ENCODE measurements at places on chromosomes 6 and 20.

- DNase-seq = peak; percentile 40
Measured at GRCh38 chr20:24157213-24157612, 168.6 kb upstream of the GGTLC1 start.

- no peak for DNase-seq
Measured at GRCh38 chr6:13327691-13328075, 654 bp downstream of the TBC1D7 start.

DNA sequence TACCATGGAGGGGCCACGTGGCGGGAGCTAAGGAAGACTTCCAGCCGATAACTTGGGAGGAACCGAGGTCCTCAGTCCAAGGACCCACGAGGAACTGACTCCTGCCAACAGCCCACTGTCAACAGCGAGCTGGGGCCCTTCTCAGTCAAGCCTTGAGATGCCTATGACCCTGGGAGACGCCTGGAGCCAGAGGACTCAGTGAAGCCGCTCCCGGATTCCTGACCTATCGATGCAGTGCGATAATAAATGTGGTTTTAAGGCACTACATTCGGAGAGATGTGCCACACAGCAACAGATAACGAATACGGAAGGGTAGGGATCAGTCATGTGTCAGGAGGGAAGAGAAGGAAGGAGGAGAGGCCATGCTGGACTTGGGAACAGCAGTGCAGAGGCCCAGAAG lies 208.5 kb downstream of the NFATC2 start:
- DNase-seq = no peak

- DNase-seq = no peak
Measured at GRCh38 chr6:45664707-45665106, 287.0 kb upstream of the SUPT3H start.

DNA sequence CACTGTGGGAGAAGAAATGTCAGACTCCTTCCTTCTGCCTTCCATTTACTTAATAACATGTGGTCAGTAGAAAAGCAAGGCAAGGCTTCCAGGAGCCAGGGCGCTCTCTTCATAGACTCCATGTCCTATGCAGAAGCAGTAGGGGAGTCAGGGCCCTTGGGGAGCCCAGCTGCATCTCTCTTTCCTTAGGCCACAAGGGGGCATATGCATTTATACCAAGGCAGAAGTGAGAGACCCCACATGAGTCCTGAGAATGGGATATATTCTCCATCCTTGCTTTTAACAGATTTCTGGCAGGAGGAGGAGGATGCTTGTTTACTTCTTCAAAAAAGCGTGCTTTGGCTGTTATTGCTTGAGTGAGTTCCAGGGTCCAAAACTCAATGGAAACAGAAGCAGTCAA lies 198.5 kb downstream of the HIVEP2 start:
- no peak for DNase-seq

GRCh38 chr6:57029213-57029612 lies 17.3 kb upstream of the KIAA1586 start:
- no peak for DNase-seq

GRCh38 chr6:85424981-85425380 lies 24.9 kb upstream of the NT5E start:
- DNase-seq = no peak

GRCh38 chr6:167826896-167827582 lies at the start of gene AFDN:
Gene AFDN, plus strand, starts transcription at chr6:167826911. Its CDS starts 222 bp downstream, at chr6:167827133.
- DNase-seq = no peak

- DNase-seq = no peak
Measured at GRCh38 chr20:33838035-33838864, 27.1 kb downstream of the CHMP4B start.

DNA sequence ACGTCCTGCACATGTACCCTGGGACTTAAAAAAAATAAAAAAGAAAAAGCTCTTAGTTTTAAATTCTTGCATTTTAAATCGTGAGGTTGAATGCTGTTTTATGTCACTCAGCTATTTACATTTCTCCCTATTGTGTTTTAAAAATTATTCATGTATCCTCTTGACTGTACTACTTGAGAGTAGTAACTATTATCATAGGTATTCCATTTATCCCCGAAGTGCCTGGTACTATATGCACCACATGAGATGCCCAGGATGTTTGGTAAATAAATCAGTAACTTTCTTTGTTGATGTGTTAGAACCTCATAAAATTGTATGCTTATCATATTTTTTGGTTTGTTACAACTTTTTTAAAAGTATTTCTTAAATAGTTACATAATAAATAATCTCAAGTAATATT lies 18.4 kb downstream of the MAP3K4 start:
- DNase-seq = no peak

DNA sequence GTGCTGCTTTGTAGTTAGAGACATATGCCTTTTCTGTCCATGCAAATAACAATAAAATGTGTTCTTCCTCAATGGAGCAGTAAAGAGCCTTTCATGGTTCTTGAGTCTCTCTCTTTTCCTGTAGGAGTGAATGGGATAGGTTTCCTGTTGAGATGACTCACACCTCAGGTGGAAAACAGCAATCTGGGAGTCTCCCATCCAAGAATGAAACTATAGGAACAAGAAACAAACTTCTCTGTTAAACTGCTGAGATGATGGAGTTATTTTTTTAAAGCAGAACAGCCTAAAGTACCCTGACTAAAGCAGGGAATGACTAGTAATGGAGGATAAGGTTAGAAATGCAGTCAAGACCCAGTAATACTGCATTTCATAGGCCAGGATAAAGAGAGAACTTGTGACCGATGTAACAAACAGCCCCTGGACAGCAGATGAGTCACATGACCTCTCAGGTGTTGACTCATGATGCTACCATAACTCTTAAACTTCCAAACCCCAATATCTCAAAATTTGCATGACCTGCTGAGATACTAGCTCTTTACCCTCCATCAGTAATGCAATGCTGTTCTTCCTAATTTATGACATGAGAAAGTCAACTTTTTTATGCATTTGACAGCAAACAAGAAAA lies 548.9 kb downstream of the CBLN4 start:
- no peak for DNase-seq

- no peak for DNase-seq
Measured at GRCh38 chr6:17035257-17036064, 66.4 kb upstream of the STMND1 start.

- no peak for DNase-seq
Measured at GRCh38 chr20:63876489-63877036, 11.5 kb downstream of the TPD52L2 start.

DNA sequence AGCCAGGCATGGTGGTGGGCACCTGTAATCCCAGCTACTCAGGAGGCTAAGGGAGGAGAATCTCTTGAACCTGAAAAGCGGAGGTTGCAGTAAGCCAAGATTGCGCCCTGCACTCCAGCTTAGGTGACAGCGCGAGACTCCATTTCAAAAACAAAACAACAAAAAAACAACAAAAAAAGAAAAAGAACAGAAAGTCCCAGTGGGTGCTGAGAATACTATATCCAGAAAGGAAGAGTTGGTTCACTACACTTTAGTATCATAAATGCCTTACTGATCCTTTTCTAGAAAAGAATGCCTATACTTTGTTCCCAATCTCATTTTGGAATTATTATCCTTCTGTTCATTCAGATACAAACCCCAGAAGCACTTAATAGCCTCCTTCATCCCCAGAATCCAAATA lies 20.9 kb upstream of the ADGRG6 start:
- DNase-seq = no peak

DNA sequence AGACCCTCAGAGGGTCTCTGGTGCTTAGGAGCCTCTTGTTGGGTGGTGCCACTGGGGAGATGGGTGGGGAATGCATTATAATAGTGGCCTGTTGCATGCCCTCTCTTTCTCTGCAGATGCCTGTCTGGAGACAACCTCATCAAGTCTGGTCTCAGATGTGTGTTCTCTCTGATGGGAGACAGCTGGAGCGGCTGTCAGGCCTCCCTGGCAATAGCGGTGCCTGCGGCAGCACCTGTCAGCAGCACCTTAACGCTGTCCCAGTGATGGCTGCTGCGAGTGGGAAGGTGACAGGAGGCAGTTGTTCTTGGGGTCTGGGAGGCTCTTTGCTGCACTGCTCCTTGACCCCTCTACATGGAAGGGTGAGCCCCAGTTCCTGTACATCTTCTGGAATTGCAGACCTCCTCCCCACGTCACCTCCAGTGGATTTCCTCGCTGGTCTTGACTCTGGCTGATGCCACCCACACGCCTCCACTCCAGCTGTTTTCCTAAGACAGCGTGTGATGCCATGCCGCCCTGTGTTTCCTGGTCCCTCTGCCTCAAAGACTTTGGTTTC lies 63.3 kb upstream of the BLCAP start:
- DNase-seq = no peak

- peak; percentile 70 for DNase-seq
Measured at GRCh38 chr6:144013486-144013909, 5.4 kb upstream of the PLAGL1 start.

GRCh38 chr20:23641936-23642751 lies 4.4 kb upstream of the CST3 start:
- no peak for DNase-seq

- DNase-seq = no peak
Measured at GRCh38 chr6:169177516-169178166, 76.0 kb downstream of the THBS2 start.

- no peak for DNase-seq
Measured at GRCh38 chr6:142749556-142749955, 195.4 kb downstream of the HIVEP2 start.

- DNase-seq = no peak
Measured at GRCh38 chr6:31053873-31054272, 43.6 kb downstream of the MUC22 start.

GRCh38 chr20:44326391-44327159 lies 10.3 kb upstream of the R3HDML start:
- DNase-seq = peak; percentile 54

- no peak for DNase-seq
Measured at GRCh38 chr6:147765541-147765940, 257.1 kb downstream of the SAMD5 start.

- DNase-seq = peak; percentile 47
Measured at GRCh38 chr6:31898383-31899011, 999 bp upstream of the EHMT2 start.

DNA sequence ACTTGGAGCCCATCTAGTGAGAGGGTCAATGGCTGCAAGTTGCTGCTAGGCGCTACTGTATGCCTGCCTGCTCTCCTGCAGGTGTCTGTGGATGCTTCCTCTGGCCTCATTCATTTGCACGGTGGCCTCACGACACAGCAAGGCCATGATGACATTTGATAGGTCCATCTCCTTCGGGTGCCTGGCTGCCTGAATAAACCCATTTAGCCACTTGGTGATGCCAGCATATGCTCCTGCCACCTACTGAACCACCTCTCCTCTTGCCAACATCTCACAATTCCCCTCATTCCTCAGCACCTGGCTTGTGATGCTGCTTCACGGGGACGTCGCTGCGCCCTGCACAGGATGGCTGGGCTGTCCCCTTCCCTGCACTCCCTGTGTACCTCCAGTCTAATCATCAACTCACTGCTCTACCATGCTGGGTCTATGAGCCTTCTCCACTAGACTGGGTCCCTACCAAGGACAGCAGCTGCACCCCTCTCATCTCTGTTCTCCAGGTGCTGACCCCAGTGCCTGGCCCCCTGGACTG lies 51.1 kb downstream of the AGPAT4 start:
- no peak for DNase-seq

DNA sequence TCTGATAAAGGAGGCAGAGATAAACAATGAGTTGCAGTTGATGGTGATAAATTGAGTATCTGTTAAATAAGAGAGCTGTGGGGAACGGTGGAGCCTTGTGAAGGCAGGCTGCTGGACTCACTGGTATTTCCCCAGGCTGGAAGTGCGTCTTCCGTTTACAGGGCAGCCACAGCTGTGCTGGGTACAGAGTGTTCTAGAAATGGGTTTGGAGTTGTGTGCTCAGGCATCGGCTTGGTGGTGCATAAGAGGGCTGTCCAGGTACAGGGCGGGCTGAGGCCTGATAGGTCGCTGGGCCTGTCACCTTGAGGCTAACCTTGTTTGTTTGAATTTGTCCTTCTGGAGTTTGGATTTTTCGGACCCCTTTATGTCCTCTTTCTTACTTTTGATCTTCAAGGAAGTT lies 39.3 kb downstream of the ARID1B start:
- no peak for DNase-seq

GRCh38 chr6:41976794-41977484 lies 35.3 kb upstream of the CCND3 start:
- peak; percentile 57 for DNase-seq

DNA sequence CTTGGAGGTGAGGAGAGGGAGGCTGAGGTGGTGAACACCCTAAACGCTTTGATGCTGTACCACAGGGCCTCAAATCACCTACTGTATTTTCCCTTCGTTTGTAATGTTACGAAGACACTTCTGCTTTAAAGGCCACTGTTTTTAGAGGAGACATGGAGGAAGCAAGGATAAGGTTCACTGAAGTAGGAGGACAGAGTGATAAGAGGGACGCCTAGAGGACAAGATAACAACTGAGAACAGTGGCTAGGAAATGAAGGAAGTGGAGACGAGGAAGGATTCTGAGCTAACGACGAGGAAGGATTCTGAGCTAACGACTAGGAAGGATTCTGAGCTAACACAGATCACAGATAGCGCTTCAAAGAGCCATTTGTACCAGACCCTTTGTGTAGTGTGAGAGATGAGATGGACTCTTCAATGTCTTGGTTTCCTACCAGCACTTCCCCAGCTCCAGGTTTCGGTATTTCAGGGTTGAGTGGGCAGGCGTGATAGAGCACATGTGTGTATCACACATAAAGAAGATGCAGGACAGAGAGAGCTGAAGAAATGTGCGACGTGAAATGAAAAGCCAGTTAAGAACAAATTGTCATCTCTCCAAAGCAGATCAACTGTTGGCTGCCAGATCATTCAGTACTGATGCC lies 7.5 kb downstream of the SF3B5 start:
- no peak for DNase-seq

- DNase-seq = no peak
Measured at GRCh38 chr20:24503352-24503931, 34.0 kb downstream of the SYNDIG1 start.

DNA sequence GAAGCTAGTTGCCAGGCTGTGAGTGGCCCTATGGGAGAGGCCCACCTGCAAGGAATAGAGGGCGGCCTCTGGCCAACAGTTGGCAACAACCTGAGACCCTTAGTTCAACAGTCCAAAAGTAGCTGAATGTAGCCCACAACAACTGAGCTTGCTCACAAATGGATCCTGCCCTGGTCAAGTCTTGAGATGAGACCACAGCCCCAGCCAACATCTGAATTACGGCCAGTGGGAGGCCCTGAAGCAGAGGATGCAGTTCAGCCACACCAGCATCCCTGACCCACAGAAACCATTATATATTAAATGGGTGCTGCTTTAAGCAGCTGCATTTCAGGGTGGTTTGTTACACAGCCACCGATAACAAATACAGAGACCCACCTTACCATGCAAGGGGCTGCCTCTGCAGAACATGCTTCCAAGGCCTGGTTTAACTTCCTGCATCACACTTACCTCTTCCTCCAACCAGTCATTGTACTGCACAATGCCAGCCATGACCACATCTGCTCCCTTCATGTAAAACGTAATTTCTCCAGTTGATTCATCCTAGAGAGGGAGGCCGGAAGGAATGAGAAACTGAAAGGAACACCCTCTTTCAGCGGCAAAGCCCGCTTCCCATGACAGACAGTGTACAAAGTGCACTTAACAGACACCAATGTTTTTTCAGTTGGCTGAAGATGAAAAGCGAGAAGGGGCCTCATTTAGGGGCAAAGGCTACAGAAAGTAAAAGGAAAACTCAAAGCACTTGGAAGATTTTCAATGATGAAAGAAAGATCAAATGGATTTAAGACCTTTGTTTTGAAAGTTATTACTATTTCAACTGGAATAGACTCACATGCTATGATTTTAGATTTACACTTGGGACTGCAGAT lies 86.2 kb upstream of the NFATC2 start:
- peak; percentile 46 for DNase-seq

Measured in activated T-cell treated with anti-CD3 and anti-CD28 coated beads, Interleukin-2, amount 50 U/mL, for 48 hours (primary cell).